NB4 (cell line): ENCODE measurements at places on chromosomes 7 and 10.

GRCh38 chr7:131011432-131011742 lies 277.4 kb upstream of the KLF14 start:
- DNase-seq, result no peak

DNA sequence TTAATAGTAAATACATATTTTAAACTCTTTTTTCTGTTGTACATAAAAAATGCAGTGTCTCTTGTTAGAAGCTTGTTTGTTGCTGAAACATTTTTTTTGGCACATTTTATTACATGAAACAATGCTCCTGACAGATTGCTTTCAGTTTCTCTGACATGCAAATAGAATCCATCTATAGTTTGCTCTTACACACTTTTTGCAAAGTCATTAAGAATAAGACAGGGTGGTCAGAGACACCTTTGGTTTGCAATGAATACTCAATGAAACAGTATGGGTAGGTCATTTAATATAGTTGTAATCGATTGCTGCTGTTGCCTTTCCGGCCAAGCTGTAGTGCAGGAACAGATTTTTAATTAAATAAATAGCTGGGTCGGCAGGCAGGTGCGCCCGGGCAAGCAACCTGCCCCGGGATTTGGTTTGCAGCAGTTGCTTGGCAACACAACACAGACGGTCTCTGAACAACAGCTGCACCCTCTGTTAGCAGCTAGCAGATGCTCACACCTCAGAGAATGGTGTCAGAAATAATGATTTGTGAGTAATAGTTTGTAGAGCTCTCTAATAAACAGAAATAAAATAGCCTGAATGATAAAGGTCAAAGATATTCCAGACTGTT lies 115.7 kb upstream of the CACNA2D1 start:
- DNase-seq, result no peak

- DNase-seq, result peak; percentile 88
These were observed 3.0 kb downstream of the IKZF1 start for GRCh38 chr7:50307368-50308032.

GRCh38 chr10:87952612-87953011 lies 89.2 kb downstream of the PTEN start:
- no peak for DNase-seq

- DNase-seq, result no peak
These were observed 98.4 kb downstream of the VOPP1 start for GRCh38 chr7:55473932-55474331.

- DNase-seq, result no peak
These were observed 6.8 kb downstream of the FAM131B start for GRCh38 chr7:143355450-143356385.

DNA sequence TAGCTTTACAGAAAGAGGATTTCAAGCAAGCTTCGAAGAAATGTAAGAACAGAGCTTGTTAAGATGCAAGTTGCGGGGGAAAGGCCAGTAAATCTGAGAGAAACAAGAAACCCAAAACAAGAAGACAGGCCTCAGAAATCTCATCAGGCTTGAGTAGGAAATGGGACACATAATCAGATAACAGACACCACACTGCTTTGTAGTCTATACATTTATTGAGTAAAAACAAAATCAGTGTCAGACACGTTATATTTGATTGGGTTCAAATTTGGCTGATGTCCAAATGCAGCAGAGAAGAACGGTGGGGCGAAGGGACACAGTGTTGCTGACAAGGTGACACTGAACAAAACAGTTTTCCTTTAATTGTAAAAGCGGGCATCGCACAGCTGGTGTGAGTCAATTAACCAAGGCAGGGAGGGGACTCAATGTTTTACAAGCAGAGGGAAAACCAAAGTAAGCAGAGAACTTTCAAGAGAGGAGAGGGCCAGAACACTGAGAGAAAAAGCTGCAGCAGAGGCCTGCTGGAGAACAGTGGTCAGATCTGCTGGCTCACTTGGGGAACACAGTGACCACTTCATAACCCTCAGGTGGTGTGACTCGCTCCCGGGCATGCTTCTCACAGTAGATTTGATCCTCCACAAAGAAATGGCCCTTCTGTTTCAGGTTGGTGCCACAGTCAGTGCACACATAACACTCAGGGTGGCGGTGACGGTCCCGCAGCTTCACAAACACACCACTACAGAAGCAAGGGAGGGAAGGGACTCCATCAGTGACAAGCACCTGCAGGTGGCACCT lies 43.5 kb downstream of the ACSM6 start:
- no peak for DNase-seq

GRCh38 chr10:22335173-22335933 lies 9.9 kb upstream of the SPAG6 start:
- no peak for DNase-seq

DNA sequence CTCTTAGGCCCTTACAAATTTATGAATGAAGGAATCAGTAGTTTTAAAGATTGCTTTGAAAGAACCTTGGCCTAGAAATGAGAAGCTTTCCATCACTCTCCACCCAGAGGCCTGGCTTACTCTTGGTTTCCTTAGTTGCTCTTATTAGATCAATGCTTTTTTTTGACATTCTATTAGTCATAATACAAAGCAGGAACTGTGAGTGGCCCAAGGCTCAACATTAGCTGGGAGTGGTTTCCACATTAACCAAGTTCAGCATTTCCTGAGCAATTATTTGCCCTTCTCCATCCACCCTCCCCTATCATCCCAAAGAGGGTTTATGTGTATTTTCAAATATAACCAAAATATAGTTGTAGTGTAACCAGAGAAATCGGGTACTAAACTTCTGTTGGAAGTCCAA lies 103.4 kb upstream of the FAM204A start:
- DNase-seq, result no peak

- DNase-seq, result no peak
These were observed 7.7 kb downstream of the CCM2 start for GRCh38 chr7:45007571-45008328.

DNA sequence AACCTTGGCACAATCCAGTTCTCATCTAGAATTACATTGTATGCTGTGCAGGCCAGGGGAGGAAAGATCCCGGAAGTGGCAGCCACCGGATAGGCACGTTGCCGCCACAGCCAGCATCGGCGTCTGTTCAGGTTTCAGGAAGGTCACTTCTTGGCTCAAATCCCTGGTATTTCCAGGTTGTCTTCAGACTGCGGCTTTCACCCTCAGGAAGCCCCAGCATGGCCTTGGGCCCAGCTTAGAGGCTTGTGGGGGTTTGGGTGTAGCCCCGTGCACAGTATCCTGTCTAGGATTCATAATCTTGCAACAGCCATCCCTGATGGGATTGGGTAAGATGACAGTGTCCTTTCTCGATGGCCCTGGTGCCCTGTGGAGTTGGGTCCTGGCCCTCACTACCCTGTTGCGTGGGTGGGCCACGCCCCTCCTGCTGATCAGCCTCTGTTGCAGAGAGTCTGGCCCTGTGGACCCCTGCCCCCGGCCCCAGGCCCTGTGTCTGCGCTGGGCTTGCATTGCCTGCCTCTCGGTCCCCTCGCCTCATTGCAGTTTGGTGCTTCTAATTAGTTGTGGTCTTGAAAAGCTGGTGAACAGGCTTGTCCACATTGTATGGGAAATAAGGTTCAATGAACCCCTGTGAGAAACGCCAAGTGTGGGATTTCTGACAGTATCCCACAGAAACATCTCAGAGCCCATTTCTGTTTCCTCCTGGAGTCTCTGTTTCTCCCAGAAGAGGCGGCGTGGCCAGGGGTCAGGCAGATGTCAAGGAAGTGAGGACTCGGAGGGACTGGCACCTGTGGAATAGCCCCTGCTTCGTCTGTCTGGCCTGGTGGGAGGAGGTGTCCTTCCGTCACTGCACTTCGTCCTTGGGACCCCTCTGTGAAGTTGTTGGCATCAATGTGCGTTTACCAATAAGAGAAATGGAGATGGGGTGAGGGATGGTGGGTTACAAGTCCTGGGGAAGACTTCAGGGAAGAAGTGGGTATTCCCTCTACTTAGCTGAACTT lies 77.5 kb downstream of the MGMT start:
- no peak for DNase-seq

DNA sequence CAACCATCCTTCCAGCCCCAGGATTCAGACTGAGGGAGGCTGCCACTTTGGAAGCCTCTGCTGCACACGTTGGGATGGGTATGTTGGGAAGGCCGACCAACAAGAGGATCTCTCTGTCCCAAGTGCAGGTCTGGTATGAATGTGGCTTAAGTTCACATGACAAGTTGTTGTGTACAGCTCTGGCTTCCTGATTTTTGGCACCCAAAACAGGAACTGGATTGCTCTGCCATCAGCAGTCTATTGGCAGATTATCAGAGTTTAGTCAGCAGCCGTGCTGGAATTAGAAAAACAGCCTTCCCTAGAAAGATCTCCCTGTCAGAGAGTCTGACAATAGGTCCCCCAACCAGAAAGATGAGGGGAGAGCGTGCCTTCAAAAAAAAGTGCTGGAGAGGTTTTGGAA lies 66.9 kb downstream of the GOLGA7B start:
- peak; percentile 21 for DNase-seq

DNA sequence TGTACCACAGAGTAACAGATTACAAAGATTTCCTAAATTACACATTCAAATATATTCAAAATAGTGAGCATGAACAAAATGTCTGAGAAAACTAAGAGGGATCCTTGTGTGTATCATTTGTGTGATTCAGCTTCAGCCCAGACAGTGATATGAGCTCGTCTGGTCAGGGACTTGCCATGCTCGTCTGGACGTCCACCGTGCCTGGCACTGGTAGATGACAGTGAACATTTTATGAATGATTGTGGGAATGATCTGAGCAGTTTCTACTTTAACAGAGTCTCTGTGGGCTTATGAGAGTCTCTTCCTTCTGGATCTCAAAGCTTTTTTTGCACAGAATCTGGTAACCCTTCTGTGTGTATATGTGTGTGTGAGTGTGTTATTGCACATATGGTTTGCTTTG lies 34.2 kb upstream of the ANKRD2 start:
- no peak for DNase-seq

DNA sequence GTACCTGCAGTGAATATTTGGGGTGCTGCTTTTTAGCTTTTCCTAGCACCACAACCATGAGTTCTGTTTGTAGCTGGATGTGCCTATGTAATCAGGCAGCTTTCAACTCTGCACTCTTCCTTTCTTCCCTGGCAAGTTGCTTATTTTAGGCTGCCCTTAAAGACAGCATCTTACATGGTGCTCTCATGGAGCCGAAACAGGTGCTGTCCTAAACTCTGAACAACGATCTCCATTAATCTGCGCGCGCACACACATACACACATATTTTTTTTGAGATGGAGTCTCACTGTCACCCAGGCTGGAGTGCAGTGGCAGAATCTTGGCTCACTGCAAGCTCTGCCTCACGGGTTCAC lies 9.1 kb downstream of the RPS24 start:
- DNase-seq, result no peak

DNA sequence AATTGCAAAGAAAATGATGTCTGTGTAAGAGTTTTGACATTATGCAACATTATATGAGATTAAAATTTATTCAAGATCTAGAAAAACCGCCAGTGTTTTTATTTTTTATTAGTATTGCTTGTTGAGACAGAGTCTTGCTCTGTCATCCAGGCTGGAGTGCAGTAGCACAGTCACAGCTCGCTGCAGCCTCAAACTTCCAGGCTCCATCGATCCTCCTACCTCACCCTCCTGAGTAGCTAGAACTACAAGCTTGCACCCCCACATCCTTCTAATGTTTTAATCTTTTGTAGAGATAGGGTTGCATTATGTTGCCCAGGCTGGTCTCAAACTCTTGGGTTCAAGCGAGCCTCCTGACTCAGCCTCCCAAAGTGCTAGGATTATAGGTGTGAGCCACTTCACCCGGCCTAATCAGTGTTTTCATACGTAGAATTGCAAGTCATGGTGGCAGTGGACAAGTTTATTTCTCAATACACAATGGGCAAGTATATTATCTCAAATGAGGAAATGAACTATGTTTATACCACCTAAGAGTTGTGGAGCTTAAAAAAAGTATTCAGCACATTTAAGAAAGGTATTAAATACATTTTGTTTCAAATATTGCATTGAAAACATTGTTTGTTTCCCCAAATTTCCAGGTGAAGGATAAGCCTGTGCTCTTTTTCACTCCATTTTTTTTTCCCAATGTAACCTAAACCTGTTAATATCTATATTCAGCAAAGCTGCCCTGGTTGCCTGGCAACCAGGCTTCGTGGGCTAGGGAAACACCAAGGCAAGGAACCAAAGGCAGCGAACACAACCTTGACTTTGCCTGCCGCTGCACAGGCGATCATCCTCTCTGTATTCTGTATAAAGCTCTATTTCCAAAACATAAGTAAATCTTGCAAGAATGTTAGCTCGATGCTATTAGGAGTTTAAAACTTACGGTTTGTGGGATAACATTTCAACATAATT lies 163.9 kb downstream of the CACNB2 start:
- peak; percentile 4 for DNase-seq

DNA sequence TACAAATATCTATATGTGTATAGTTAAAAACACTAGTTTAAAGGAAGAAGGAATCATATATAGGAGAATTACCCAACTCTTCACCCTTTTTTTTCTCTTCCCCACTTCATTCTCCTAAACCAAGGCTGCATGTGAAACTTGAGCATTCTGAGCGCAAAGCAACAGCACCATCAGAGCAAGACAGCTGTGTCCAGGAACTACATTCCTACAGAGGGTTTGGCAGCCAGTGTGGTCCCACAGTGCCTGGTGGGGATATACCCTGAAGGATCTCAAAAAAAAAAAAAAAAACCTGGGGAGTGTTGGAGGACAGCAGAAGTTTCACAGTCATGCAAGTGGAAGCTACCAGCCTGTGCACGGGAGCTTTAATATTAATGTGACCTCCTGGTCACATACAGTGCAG lies 310.4 kb downstream of the CTNNA3 start:
- DNase-seq, result no peak

- DNase-seq, result no peak
These were observed 92.2 kb downstream of the NPSR1 start for GRCh38 chr7:34750209-34750608.

DNA sequence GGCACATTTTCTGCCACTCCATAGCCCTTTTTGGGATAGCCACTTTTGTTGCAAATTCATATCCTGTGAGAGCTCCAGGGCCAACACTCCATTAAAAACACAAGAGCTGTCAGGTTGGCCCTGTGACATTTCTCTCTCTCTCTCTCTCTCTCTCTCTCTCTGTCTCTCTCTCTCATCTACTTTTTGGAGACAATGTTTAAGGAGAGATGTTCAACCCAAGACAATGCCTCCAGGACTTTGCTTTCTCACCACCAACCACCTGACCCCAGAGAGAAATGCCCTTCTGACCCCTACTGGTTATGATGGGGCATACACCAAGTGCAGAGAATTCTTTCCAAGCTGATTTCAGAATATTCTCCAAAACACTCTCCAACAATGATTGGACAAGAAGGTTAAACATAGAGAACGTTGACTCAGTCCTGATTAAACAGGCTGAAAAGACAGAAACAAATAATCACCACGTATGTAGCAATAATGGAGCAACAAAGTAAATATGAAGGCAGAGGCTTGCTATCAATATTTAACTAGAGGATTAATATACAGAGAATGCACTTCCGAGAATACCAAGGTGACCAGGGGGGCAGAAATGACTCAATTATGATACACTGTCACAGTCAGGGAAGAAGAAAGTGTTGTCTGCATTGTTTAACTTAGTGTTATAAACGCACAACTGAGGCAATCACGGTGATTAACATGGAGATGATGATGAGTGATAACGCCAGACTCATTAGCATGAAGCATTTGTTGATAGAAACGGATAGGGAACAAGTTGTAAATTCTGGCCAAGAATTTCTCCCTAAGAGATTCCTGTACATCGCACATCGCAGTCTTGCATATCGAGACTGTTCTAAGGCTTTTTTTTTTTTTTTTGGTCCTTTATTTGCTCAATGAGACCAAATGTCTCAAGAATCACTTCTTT lies 178.5 kb downstream of the NRP1 start:
- peak; percentile 23 for DNase-seq
